ENCODE measurements at places on chromosomes 4 and X.

DNA sequence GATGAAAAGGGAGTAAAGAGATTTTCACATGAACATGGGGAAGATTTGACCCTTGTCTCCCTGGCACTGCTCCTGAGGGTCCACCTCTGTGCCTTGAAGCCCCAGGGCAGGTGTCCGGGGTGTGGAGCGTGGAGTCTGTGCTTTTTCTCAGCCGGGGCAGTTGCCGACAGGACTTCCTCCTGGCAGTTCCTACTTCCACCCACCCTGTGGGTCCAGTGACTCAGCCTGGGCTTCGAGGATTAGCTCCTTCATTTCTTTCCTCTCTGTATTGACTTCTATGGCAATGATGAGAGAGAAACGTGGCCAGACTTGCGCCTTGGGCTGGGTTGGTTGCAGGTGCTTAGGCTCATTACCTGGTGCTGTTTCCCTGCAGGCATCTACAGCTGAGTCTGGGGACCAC is 35.9 kb upstream of the CLCN4 start:
- no peak for DNase-seq

DNA sequence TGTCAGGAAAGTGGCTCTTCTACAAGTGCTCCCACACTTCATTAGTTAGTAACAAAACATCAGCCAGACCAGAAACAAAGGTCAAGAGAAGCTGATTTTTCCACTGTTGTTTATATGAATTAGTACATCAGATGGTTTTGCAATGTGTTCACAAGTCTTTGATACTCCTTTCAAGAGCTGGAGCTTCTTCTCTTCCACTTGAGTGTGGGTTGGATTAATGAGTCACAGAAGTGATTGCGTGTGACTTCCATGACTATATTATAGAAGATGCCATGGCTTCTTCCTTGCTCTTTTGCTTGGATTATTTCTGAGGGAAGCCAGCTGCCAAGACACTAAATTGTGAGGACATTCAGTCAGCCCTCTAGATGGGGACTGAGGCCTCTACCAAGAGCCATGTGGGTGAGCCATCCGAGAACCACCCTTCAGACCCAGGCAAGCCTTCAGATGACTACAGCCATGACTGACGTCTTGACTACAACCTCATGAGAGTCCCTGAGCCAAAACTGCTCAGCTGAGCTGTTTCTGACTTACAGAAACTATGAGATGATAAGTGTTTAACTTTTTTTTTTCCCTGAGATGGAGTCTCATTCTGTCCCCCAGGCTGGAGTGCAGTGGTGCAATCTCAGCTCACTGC is 18.1 kb downstream of the SOWAHB start:
- DNase-seq, result peak; percentile 20

GRCh38 chr4:129645461-129645860 is 549.5 kb downstream of the C4orf33 start:
- no peak for DNase-seq

DNA sequence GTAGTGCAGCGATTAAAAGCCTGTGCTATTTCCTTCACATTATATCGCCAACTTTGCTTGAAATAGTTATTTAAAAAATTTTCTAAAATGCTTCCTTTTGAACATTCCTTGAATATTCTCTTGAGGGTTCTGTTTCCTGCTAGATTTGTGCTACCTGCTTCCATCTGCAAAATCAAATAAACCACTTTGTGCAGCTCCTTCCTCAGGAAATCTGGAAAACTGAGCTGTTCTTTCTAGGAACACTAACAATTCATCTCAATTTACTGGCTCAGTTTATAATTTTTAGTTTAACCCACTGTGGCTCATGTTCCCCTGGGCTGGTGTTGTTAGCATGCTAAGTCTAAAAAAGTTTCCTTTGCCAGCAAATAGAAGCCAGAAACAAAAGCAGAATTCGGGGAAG is 88.1 kb upstream of the LCORL start:
- DNase-seq, result no peak

DNA sequence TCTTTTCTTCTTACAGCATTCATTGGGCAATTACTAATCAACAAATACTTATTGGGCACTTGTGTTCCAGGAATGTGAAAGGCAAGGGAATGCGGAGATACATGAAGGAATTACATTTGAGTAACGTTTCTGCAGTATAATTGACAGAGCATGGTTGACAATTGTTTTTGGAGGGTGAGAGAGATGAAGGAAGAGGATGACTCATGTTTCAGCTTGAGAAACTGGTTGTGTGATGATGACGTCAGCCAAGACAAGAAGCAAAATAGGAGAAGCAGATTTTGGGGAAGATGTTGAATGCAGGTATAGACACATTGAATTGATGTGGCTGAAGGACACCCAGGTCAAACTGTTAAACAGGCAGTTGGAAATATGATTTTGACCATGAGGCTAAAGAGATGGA is 8.0 kb upstream of the CPEB2 start:
- peak; percentile 66 for DNase-seq

DNA sequence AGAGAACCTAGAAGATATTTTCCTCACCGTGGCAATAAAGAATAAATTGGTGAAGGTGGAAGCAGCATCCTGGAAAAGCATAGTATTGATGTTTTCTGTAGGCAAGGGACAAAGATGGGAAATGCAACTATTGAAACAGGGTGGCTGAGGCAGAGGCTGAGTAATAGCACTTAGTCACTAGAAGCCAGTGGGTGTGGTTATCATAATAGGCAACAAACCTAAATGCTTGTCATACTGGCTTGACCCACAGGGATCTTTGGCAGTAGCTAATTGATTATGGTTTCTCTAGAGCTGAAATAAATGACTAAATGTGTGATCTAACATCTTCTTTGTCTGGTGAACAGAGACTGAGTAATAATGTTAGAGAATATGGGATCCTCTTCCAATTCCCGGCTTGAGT is 353.6 kb upstream of the RPS6KA3 start:
- peak; percentile 65 for DNase-seq

DNA sequence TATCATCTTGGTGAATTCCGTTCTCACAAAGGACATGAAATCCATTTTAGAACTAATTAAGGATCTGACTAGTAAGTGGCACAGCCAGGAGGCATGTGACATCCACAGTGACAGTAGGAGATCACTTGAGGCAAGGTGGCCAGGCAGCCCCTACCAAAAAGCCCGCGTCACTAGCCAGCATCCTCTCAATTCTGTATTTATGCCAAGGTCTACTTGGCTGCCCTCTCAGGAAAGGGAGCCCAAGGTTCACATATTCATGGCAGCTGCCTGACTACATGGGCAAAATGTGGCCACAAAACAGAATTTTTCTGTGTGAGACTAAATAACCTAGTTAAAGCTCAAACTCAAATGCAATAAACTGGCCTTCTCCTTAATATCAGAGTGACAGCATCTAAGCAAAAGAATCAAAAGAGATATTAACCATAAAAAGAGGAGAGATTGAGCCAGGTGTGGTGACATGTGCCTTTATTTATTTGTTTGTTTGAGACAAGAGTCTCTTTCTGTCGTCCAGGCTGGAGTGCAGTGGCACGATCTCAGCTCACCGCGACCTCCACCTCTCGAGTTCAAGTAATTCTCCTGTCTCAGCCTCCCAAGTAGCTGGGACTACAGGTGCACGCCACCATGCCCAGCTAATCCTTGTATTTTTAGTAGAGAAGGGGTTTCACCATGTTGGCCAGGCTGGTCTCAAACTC is 51.5 kb downstream of the SLC9A7 start:
- no peak for DNase-seq

DNA sequence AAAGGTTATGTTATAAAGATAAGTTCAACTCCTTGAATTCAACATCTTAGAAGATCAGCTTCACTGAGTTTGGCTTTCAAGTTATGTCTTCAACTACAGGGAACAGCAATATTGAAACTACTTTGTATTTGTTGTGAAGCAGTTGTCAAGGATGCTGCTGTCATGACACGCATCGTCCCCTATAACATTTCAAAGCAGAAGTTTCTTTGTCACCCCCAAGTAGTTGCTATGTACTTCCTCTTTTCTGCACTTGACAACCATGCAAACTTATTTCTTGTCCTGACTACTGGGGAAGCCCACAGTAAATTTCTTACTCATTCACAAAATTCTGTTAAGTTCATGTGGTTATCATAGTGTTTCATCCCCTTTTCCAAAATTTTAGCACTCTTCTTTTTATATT is 14.3 kb downstream of the ANTXR2 start:
- DNase-seq, result no peak

- no peak for DNase-seq
These were observed 132.3 kb downstream of the NDST4 start for GRCh38 chr4:114980932-114981708.
